ENCODE measurements at places on chromosomes 3 and 15.

DNA sequence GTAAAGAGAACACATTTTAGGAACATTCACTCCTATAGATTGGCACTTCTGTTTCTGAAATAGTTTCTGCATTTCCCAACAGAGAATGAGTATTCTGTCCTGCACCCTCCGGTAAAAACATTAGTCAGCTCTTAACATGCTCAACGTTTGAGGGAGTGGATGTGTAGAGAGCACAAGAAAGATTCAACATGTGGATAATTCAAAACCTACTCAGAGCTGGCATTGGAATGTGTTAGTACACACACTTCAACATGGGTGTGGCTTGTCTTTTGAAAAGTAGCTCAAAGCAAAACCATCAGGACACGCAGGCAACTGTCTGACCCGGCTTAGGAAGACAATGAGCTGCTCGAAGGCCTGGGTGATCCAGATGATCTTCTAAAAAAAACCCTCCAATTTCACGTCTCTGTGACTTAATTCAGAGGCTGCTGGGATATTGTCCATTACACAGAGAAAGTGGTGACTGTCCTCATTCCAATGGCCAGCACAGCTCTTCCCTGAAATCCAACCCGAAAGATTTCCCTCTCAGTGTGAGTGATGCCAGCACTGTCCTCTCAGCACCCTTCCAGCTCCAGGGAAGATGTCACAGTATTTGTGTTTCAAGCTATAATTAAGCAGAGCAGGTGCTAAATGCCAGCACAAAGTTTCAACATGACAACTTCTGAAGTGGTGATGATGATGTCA is 18.1 kb downstream of the FBN1 start:
- H3K36me3 ChIP-seq = no peaks in the 10 kb centered on the region
- no peak overlapping the region for H3K27ac ChIP-seq
- H3K27me3 ChIP-seq = no peaks in the 10 kb centered on the region
- DNase-seq = no peak

DNA sequence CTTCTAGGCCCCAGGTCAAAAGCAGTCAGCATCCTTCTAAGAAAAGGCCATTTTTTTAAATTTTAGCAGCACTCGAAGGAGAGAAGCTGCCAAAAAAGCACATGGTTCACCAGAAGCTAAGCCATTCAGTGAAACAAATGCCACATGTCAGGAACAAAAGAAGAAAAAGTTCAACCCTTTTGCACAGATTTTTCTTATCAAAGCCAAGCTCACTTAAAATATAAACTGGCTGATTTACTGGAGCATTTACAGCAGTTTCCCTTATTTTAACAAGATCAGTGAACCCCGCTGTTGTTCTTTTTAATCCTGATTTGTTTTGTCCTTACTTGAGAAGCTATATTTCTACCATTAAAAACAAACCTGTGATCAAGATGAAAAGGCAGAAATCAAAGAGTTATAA is 46.5 kb upstream of the SYNPR start:
- no peaks in the 10 kb centered on the region for H3K4me1 ChIP-seq
- H3K4me3 ChIP-seq = no peak overlapping the region
- H3K27me3 ChIP-seq = no peaks in the 10 kb centered on the region
- H3K36me3 ChIP-seq = no peaks in the 10 kb centered on the region

DNA sequence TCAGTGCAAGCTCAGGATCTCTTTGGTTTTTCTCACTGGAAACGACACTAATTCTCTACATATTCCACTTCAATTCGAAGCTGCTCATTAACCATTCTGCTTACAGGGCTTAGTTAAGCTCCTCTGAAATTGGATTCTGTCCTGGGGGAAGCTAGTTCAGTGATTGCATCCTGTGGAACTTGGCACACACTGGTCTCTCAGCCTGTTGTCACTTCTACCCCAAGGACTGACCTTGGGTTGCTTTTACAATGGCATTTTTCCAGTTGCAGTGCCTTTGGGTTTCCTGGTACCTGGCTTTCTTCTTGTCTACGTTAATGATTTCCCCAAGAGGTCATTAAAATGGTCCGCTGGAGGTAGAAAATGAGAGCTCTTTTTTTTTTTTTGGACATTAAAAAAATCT is 33.3 kb upstream of the GABRB3 start:
- no peak for DNase-seq
- no peaks in the 10 kb centered on the region for H3K36me3 ChIP-seq
- no peak overlapping the region for H3K27ac ChIP-seq
- H3K27me3 ChIP-seq = no peaks in the 10 kb centered on the region
- H3K4me1 ChIP-seq = no peaks in the 10 kb centered on the region

GRCh38 chr3:186757214-186757613 is 26.2 kb upstream of the EIF4A2 start:
- no peaks in the 10 kb centered on the region for H3K36me3 ChIP-seq
- H3K27me3 ChIP-seq = no peaks in the 10 kb centered on the region
- no peak overlapping the region for H3K27ac ChIP-seq
- DNase-seq = no peak

DNA sequence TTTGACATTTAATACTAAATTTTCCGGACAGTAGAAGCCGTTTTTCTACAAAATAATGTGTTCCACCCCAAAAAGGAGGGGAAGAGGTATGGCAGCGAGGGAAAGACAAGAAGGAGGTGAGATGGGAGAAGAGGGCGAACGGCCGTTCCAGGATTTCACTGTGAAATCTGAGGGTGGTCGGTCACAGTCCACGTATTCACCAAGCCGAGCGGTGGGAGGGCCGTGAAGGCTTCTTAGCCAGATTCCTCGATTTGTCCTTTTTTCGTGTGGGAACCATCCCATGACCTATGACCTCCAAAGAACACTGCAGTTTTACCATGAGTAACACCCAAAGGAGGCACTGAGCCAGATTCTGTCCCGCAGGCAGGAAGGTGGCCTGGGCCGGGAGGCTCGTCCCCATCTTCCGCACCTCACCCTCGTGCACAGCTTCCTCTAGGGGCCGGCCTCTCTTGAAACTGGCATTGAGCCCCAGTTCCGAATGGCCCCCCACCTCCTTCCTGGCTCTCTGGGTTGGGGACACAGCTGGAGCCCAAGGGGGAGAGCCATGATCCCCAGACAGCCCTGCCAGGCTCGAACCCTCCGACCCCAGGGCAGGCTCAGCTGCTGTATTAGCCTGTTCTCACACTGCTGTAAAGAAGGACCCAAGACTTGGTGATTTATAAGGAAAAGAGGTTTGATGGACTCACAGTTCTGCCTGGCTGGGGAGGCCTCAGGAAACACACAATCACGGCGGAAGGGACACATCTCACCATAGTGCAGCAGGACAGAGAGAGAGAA is 23.7 kb downstream of the XXYLT1 start:
- H3K4me1 ChIP-seq = peaks cover 6% of the 10 kb centered on the region
- H3K4me3 ChIP-seq = no peak overlapping the region
- no peaks in the 10 kb centered on the region for H3K27me3 ChIP-seq

DNA sequence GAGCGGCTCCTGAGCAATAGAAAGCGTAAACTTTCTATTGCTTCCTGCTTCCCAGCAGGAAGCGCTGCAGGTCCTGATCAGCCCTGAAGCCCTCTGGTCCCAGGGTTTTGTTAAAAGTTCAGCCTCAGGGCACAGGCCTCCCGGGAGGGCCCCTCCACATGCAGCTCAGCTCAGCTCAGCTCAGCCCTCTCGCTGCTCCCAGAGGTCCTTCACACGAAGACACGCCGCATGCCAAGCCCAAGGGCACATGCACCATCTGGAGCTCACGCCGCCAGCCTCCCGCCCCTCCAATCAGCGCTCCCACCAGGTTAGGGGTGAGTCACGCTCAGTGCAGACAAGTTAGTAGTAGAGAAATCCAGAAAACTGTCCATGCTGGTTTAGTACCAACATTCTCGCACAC is 12.7 kb downstream of the TKT start:
- no peak overlapping the region for H3K27ac ChIP-seq
- peaks cover 34% of the 10 kb centered on the region for H3K36me3 ChIP-seq
- H3K4me1 ChIP-seq = peaks cover 5% of the 10 kb centered on the region
- no peak for DNase-seq
- H3K27me3 ChIP-seq = no peaks in the 10 kb centered on the region

All from iPS DF 6.9 (cell line).